ENCODE measurements at places on chromosomes 16 and 17.

DNA sequence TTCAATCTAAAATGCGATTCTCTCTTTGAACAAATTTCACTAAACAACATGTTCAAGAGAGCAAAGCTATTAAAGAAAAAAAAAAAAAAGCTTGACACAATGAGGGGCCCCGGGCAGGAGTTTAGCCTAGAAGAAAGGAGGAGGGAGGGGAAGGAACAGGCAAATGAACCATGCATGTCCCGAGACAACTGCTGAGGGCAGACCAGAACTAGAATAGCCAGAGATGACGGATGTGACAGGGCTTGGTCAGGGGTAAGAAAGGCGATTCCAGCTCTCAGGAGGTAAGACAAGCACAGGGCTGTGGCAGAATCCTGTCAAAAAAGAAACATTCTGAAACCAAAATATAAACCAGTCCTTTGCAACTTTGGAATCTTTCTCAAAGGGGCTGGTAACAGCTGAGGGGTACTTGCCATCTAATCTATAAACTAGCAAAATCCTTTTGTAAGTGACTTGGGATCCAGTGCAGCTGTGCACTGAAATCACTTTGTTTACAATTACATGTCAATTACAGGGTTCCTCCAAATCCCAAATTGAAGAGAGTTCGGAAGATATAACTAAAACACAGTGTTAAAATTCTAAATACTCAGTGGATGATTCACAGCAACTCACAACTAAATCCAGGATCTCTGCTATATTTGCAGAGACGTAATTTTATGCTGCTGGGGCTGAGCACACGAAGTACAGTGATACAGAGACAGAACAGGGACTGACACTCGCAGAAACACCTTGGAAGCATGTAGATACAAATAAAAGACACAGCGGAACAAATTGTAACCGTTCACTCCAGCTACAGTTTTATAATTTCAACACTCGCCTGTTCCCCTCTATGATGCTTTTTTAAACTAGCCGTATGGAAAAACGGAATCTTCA lies 567.4 kb upstream of the ZFHX3 start:
- DNase-seq: no peak

DNA sequence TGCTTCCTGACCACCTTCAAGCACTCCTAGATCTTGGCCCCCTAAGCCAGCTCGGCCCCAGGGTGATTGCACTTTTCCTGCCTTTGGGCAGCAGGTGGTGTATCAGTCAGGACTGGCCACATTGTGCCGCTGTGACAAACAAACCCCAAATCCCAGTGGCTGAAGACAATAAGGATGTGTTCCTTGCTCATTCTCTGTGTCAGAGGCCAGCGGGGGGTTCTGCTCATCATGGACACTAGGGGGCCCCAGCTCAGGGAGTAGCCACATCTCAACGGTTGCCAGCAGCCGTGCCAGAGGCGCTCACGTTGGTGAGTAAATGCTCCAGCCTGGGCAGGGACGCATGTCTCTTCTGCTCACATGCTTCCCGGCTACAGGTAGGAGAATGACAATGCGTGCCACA lies 60.4 kb downstream of the ZDHHC7 start:
- DNase-seq: no peak

- DNase-seq: no peak
These were observed 163.8 kb upstream of the GSE1 start for GRCh38 chr16:85449191-85449884.

DNA sequence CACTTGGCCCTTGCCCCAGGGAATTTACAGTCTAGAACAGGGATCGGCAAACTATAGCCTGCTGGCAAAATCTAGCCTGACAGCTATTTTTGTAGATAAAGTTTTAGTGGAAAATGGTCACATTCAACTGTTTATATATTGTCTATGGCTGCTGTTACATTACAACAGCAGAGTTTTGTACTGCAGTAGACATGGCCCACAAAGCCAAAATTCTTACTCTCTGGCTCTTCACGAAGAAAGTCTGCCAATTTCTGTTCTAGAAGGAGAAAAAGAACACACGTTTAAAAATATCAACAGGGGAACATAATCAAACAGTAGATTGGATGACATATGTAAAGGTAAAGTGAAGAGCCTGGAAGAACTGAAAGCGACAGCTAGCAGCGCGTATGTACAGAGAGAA lies 33.2 kb upstream of the CCDC182 start:
- DNase-seq: no peak

DNA sequence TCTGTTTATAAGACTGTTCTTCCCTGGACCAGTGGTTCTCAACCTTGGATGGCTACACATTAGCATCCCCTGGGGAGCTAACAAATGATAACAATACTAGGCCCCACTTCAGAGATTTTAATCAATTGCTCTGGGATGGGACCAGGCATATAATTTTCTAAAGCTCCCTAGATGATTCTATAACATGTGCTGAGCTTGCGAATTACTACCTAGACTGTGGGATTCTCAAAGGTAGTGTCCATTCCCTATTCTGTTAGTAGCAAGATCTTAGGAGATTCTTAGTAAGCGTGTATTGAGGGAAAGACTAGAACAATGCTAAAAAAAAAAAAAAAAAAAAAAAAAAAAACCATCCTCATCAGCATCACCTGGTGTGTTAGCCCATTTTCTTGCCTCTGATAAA lies 412.0 kb upstream of the CDH5 start:
- DNase-seq: no peak

- DNase-seq: no peak
These were observed 60.3 kb downstream of the GRIN2A start for GRCh38 chr16:10121897-10122425.

DNA sequence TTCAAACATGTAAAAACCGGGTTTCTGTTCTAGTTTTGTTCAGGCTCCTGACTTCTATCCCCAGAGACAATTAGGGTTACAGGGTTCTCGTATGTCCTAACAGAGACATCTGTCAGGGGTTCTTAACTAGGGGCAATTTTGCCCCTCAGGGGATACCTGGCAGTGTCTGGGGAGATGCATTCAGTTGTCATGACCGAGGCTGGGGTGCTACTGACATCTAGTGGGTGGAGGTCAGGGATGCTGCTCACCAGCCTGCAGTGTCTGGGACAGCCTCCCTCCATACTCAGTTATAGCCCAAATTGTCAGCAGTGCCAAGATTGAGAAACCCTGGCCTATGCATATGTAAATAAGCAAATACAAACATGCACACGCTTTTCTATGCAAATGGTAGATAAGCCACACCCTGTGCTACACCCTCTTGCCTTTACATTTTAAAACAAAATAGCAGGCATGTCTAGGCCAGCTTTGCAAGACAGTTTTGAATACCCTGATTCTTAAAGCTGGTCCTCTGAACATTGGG lies 37.4 kb downstream of the CLEC16A start:
- no peak for DNase-seq

GRCh38 chr17:49703557-49704277 lies 4.0 kb downstream of the SLC35B1 start:
- no peak for DNase-seq

- DNase-seq: no peak
These were observed 12.0 kb upstream of the CD300A start for GRCh38 chr17:74454197-74455024.

GRCh38 chr16:80346111-80346632 lies 194.6 kb upstream of the DYNLRB2 start:
- DNase-seq: no peak

DNA sequence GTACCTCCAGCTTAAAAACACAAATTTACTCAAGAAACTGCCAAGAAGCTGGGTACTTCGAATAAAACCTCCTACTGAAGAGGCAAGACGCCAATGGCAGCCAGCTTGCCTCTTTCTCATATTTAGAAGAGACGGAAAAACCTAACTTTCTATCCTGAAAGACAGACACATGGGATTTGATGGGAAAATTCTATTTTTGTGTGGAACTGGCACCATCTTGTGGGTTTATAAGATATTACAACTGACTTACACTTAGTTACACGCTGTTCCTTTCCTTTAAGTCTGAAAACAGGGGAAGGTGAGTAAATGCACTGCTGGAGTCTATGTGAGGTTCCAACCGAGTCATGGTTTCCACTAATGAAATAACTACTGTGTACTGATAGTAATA lies 10.3 kb downstream of the ZNF18 start:
- DNase-seq: no peak

DNA sequence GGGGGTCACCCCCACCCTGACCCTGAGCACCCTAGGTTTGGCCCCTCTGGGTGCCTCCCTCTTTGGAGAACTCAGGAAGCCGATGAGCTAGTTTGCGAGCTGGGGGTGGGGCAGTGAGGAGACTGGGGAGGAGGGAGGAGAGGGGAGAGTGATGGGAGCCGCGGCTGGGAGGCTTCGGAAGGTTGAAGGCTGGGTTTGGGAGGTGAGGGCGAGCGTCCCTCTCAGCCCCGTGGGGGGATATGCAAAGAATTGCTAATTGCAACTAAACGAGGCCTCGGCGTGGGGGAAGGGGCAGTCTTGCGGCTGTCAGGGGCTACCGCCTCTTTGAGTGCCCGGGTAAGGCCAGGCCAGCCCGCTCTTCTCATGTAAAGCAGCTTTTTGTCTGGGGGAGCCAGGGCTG lies 17.6 kb upstream of the FZD2 start:
- DNase-seq: no peak

DNA sequence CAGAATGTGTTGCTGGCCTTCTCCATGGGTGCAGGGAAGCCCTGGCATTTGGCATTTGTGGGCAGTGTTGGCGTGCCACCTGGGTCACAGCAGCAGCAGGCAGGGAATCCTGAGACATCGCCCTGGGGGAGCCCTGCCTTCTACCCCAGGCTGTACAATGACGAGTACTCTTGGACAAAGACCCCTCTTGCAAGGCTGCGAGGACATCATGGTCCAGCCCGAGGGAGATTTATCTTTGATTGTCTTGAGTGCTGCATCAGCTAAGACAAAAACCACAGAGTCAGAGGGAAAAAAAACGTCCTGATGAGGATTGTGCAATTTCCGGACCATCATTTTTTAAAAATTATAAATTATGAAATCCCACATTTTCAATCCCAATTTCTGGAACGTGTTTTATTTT lies 3.7 kb downstream of the CRISPLD2 start:
- DNase-seq: no peak

DNA sequence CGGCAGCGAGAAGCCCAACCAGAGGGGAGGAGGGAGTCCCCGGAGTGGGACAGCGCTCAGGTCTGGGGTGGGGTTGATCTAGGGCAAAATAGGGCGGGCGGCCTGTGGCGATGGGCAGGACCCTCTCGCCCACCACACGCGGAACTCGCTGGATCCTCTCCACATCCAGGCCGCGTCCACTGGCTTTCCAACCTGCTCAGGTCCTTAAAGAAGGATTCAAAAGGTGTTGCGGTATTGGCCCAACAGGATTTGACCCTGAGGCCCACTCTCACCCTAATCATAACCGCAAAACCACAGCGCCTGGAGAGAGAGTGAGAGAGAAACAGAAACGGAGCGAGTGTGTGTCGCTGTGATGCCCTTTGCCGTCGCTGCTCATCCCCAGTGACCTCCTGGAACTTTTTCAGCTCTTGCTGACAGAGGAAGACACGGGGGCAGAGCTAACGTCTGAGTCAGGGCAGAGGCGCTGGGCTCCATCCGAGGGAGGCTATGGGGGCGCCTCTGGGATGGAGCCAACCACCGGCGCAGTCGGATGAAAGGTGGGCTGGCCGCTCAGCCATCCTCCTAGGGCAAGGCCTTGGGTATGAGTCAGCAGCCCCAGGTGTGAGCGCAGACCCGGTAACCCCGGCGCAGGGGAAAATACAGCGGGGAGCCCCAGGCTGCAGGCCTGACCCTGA lies 16.7 kb upstream of the OR1F1 start:
- DNase-seq: no peak

- no peak for DNase-seq
These were observed 681 bp downstream of the USP43 start for GRCh38 chr17:9645851-9646545.

GRCh38 chr17:1074886-1075605 lies 78.1 kb downstream of the TIMM22 start:
- DNase-seq: no peak

DNA sequence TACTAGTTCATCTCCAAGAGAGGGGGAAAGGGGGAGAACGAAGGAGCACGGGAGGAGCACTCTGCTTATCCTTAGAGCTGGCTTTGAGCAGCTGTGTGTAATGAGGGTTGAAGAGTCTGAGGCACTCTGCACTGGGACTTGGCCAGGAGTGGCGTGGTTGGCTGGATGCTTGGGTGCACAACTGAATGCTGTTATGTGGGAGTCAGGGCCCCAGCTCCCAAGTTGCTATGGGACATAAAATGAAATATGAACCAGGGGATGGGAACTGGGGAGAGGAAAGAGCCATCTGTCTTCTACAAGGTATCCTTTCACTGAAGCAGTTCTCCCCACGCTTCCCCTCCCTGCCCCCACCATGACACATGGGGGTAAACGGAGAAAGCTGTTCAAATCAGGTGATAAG lies 105.9 kb upstream of the ANKFN1 start:
- no peak for DNase-seq

- DNase-seq: no peak
These were observed 70.6 kb downstream of the AMFR start for GRCh38 chr16:56354746-56355145.
